Lung (tissue), 17 donors: ENCODE measurements at places on chromosomes 6 and 20. TPM values are rescaled to one million over a fixed set of nuclear protein-coding genes. Genes with fewer than 3 reads are reported as not detected.

Gene ZNFX1
- total RNA-seq: 33.9 TPM

GRCh38 chr20:42873259-42873658 is 316.4 kb downstream of the PTPRT start:
- H3K4me1 ChIP-seq: no peaks in the 10 kb centered on the region
- no peak overlapping the region for H3K27ac ChIP-seq
- H3K4me3 ChIP-seq: no peak overlapping the region
- no peak for DNase-seq

DNA sequence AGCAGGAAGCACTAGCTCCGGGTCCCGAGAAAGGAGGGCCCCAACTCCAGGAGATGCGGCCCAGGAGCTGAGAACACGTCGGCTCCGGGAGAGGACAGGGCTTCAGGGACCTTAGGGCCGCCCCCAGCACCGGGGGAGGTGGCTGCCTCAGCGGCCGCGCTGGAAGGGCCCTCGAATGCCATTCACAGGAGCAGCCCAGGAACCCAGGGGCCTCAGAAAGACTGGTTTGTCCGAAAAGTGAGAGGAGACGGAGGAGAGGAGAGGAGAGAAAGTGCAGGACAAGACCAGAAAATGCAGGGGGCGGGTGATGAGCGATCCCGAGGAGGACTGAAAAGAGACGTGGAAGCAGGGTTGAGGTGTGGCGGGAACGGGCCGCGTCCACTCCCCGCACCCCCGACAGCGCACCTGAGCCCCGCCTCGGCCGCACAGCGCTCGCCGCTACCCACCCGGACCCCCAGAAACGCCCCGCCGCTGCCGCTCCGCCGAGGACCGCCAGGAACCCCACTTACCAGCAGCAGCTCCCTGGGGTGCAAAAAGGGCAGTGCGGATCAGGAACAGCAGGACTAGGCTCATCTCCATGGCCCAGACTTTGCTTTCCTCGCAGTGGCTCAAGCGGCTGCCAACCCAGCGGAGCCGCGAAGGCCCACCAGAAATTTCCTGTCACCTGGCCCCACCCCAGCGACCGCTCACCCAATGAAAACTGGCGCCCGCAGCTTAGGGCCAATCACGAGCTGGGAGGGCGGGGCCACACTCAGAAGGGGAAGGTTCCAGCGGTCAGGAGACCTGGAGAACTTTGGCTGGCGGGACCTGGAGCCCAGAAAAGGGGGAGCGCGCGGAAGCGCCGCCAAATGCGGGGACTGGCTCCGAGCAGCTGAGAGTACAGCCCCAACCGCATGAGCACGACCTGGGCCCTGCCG is 25.4 kb downstream of the HLA-F start:
- DNase-seq: peak; percentile 82
- H3K4me3 ChIP-seq: peak overlapping the region; percentile 70
- peaks cover 3% of the 10 kb centered on the region for H3K4me1 ChIP-seq

DNA sequence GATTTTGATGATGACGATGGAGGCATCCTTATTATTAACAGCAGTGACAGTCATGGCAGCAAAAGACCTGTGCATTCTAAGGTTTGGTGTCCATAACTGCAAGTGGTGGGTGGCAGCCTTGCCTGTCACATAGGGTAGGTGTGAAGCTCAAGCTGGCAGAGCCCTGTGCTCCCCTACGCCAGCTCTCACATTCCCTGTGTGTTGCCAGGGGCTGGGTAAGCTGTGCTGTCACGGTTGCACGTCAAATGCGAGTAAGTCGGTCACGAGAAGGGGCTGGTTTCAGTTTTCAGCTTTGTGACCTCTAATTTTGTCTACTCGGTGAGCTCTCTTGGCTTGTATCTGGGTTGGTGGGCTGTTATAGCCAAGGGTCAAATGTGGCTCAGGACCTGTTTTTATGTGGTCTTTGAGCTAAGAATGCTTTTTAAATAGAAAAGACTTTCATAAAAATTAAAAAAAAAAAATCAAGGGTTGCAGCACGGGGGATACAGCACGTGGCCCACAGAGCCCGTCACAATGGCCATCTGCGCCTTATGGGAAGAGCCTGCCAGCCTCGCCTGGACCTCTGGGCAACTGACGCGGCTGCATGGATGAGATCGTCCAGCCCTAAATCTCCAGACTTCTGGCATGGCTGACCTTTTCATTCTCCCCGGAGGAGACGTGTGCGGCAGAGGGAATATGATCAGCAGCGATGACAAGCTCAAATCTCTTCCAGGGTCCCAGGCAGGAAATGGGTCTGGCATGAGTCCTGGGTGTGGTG is 148.5 kb downstream of the PHACTR3 start:
- no peaks in the 10 kb centered on the region for H3K36me3 ChIP-seq
- peaks cover 3% of the 10 kb centered on the region for H3K27me3 ChIP-seq
- peak; percentile 36 for DNase-seq
- no peak overlapping the region for H3K4me3 ChIP-seq

- H3K27me3 ChIP-seq: no peaks in the 10 kb centered on the region
- no peak overlapping the region for H3K27ac ChIP-seq
- H3K4me3 ChIP-seq: no peak overlapping the region
- H3K4me1 ChIP-seq: no peaks in the 10 kb centered on the region
- peak; percentile 2 for DNase-seq
- no peaks in the 10 kb centered on the region for H3K36me3 ChIP-seq
These were observed 92.3 kb upstream of the FUT9 start for GRCh38 chr6:95923518-95923917.

DNA sequence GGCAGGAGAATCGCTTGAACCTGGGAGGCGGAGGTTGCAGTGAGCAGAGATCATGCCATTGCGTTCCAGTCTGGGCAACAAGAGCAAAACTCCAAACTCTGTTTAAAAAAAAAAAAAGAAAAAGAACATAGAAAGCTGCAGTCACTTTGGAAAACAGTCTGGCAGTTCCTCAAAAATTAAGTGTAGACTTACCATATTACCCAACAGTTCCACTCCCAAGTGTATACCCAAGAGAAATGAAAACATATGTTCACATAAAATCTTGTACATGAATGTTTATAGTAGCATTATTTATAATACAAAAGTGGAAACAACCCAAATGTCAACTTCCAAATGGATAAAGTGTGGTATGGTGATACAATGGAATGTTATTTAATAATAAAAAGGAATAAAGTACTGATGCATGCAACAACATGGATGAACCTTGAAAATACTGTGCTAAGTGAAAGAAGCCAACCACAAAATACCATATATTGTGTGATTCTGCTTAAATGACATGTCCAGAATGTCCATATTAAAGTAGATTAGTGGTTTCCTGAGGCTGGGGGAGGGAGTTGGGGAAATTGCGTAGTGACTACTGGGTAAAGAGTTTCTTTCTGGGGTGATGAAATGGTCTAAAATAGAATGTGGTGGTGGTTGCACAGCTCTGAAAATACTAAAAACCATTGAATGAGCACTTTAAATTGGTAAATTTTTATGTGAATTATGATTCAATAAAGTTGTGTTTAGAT is 62.9 kb downstream of the SUN5 start:
- H3K4me1 ChIP-seq: no peaks in the 10 kb centered on the region
- DNase-seq: no peak
- no peak overlapping the region for H3K27ac ChIP-seq
- no peak overlapping the region for H3K4me3 ChIP-seq
- H3K27me3 ChIP-seq: no peaks in the 10 kb centered on the region

GRCh38 chr6:97195117-97195516 is 87.9 kb downstream of the MMS22L start:
- H3K27me3 ChIP-seq: no peaks in the 10 kb centered on the region
- H3K4me1 ChIP-seq: peaks cover 6% of the 10 kb centered on the region
- no peak for DNase-seq
- H3K27ac ChIP-seq: no peak overlapping the region

Gene SNX3
- 124 TPM for total RNA-seq

DNA sequence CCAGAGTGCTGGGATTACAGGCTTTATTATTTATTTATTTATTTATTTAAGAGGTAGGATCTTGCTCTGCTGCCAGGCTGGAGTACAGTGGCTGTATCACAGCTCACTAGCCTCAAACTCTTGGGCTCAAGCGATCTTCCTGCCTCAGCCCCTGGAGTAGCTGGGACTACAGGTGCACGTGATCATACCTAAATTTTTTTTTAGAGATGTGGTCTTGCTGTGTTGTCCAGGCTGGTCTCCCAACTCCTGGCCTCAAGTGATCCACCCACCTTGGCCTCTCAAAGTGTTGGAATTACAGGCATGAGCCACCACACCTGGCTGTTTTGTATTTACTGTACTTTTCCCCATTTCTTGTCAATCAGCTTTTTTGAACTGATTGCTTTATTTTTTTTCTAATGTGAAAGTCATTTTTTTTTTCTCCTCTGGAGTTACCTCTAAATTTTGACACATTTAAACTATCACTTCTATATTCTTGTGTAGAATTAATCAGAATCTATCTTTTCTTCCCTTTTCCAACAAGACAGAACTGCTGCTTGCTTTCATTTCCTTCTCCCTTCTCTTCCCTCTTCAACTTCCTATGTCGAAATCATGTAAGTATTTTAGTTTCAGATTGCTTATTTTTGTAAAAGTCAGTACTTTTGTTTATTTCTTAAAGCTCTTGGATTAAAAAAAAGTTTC is 12.0 kb downstream of the PANK2 start:
- peaks cover 4% of the 10 kb centered on the region for H3K36me3 ChIP-seq
- peaks cover 17% of the 10 kb centered on the region for H3K4me1 ChIP-seq
- H3K4me3 ChIP-seq: no peak overlapping the region
- H3K27ac ChIP-seq: no peak overlapping the region
- H3K27me3 ChIP-seq: no peaks in the 10 kb centered on the region

DNA sequence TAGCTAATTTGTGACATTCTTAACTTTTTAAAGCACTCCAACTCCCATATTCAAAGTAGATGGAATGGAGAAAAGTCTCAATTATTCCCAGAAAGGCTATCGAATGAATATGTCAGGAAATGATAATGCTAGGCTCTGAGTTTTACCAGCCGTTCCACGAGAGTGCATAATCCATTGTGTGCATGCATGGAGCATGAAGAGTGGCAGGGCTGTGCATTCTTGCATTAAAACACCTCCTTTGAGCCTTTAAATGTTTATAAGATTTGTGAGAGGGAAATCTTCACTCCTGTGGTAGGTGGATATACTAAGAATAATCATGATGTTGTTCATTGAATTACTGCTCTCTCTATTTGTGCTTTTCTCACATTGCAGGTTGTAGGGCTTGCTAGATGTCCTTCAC is 178.3 kb downstream of the CARMIL1 start:
- no peak overlapping the region for H3K4me3 ChIP-seq
- H3K4me1 ChIP-seq: no peaks in the 10 kb centered on the region
- DNase-seq: no peak
- H3K36me3 ChIP-seq: no peaks in the 10 kb centered on the region
- no peaks in the 10 kb centered on the region for H3K27me3 ChIP-seq
